ENCODE measurements at places on chromosomes 6 and 20. TPM values are rescaled to one million over a fixed set of nuclear protein-coding genes. Genes with fewer than 3 reads are reported as not detected.

- DNase-seq: no peak
Observed at GRCh38 chr20:52747845-52748284, 224.3 kb upstream of the TSHZ2 start.

DNA sequence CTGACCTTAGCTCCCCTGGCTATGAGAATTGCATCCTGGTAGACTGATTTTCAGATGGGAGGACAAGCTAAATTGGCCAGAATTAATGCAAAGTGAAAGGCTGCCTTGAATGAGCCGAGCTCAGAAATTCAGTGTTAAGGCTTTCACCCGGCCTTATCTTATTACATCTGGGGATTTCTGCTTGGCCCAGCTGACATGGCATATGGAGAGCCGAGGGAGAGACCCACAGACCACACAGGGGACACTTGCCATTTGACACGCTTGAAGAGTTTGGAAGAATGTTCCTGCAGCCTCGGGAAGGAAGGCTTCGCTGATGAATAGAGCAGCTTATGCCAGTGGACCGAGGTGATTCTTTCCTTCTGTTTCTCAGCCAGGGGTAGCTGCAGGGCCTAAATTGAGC is 9.0 kb downstream of the MOCS3 start:
- no peak for DNase-seq

DNA sequence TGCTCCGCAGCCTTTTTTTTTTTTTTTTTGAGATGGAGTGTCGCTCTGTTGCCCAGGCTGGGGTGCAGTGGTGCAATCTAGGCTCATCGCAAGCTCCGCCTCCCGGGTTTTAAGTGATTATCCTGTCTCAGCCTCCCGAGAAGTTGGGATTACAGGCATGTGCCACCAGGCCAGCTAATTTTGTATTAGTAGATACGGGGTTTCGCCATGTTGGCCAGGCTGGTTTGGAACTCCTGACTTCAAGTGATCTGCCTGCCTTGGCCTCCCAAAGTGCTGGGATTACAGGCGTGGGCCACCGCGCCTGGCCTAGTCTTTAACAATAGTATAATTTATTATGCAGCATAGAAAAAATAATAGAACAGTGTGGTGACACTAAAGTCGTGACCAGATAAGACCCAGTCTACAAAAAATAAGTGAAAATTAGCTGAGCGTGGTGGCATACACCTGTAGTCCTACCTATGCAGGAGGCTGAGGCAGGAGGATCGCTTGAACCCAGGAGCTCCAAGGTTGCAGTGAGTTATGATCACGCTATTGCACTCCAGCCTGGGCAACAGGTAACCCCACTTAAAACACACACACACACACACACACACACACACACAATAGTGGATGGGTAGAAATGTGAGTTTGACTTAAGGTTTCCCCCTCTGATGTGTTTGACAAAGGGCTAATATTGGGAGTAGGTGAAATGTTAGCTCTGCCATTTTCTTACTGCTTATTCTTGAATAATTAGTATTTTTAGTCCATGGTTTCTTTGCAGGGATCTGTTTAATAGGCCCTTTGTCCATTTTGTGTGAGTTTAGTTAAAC is 6.5 kb downstream of the PIM1 start:
- DNase-seq: no peak

DNA sequence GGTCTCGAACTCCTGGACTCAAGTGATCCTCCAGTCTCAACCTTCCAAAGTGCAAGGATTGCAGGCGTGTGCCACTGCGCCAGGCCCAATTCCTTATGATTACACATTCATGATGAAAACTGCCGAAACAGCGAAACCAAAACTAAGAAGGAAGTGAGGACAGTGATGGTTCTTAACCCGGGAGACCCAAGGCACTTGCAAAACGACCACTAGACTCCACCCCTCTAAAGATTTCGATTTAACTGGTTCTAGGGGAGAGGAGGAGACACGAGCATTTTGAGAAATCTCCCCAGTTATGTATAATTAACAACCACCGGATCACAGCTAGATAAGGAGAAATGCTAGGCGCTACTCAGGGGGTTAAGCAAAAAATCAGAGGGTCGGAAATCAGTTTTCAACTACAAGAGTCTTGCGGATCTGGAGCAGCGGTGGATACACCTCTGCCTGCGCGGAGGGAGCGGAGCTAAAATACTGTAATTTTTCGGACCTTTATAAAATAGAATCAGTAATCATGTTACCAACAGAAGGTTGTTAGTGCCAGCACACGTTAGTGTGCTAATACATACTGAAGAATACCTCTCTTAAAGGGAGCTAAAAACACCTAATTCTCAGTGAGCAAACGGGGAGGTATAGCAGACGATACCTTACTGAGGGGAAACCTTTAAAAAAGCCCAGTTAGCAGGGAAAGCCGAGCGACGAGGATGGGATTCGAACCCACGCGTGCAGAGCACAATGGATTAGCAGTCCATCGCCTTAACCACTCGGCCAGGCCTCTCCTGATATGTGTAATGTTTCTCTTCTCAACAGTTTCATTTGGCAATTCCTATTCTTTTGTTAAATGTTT is 60.0 kb upstream of the BTN3A2 start:
- DNase-seq: peak; percentile 84

TCF15 gene
- 0.12 TPM for total RNA-seq

GRCh38 chr6:36197739-36198221 is 1.2 kb downstream of the BRPF3 start:
- peak; percentile 61 for DNase-seq

DNA sequence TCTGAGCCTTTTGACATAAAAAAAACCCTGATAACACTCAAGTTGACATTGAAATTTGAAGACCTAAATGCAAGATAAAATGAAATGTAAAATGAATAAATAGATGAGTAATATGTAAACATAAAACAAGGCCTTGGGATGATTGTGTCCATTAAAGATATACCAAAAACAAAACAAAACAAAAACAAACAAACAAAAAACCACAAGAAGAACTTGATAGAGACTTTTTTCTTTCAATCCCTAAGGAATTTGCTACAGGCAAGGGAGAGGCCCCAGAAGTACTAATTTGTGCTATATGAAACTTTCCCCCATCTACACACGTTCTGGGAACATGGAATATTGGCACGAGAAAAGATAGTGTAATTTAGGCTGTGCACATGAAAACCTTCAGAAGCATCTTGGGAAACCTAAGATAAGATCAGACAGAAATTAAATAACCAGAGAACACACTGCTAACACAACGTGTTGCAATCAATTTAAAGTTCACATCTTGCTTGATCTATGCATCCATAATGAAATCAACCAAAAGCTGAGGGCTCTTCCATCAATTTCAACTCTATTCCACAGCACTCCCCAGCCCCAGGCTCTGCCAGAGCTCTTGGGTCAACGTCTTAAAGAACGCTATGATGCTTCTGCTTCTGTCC is 201.1 kb upstream of the RREB1 start:
- no peak for DNase-seq

ETV7 gene
- total RNA-seq: 0.54 TPM

SEL1L2 gene
- not detected for total RNA-seq

GRCh38 chr20:36128463-36129159 is 25.9 kb upstream of the EPB41L1 start:
- DNase-seq: no peak

DNA sequence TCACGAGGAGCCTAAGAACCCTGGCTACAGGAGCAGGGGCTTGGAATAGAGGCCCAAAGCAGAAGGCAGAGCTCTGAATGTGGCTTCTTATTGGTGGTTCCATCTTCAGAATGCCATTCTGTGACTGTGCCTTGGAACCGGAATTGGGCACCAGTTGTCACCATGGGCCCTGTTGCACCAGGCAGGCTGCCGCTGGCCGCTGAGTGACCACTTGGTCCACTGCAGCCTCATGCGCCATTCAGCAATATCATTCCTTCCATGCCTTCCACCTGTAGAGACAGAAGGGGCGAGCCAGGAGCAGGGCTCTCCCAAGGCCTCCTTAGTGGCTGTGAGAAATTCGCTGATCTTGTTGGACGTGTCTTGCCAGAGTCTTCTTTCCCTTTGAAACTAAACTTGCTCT is 270.3 kb upstream of the CHD6 start:
- DNase-seq: no peak

- no peak for DNase-seq
Observed at GRCh38 chr6:45555981-45556771, 178.4 kb upstream of the SUPT3H start.

SPTLC3 gene
- total RNA-seq: 0.26 TPM

GRCh38 chr6:129646642-129647041 is 63.3 kb downstream of the ARHGAP18 start:
- DNase-seq: no peak

GRCh38 chr6:137080711-137081110 is 35.9 kb upstream of the IL20RA start:
- DNase-seq: no peak

- DNase-seq: no peak
Observed at GRCh38 chr20:7003598-7003997, 236.1 kb downstream of the BMP2 start.

DNMT3B gene
- total RNA-seq: 1.1 TPM

GRCh38 chr20:63254606-63255384 is 532 bp upstream of the NKAIN4 start:
- DNase-seq: no peak

DNA sequence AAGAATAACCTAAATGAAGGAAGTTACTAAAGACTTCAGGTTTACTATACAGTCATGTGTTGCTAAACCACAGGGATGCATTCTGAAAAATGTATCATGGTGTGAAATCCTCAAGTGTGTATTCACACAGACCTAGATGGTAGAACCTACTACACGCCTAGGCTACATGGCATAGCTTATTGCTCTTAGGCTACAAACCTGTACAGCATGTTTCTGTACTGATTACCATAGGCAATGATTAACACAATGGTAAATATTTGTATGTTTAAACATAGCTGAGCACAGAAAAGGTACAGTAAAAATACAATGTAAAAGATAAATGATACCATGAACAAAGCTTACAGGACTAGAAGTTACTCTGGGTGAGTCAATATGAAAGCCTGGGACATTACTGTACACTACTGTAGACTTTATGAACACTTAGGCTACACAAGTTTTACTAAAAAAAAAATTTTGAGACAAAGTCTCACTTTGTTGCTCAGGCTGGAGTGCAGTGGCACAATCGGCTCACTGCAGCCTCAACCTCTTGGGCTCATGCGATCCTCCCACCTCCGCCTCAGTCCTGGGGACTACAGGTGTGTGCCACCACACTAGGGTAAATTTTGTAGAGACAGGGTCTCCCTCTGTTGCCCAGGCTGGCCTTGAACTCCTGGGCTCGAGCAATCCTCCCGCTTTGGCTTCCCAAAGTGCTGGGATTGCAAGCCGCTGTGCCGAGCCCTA is 36.0 kb downstream of the ADNP start:
- DNase-seq: no peak

GRCh38 chr6:67129780-67130179 is 1422.8 kb upstream of the EYS start:
- no peak for DNase-seq

TTBK1 gene
- total RNA-seq: 0.72 TPM

PPP1R16B gene
- total RNA-seq: 133 TPM

SSTR4 gene
- total RNA-seq: not detected

BMP2 gene
- total RNA-seq: 0.12 TPM

C6orf163 gene
- total RNA-seq: 1.9 TPM

- no peak for DNase-seq
Observed at GRCh38 chr20:5696011-5696559, 54.1 kb upstream of the SHLD1 start.

DNA sequence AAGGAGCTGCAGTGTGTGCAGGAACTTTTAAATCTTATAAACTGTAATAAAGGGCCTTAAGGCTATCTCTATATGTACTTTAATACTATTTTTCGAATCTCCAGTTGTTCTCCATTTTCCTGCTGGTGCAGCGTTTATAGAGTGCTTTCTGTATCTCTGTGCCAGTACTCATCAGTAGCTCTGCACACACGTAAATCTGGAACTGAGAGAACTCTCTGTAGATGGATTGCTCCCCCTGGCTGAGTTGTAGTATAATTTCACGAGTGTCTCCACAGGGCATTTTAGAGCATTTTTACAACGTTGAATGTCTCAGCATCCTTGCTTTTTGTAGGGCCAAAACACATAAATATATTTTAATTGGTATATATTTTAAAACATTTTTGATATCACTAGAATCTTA is 256.5 kb downstream of the TRDN start:
- DNase-seq: no peak

UST gene
- 0.90 TPM for total RNA-seq

DNA sequence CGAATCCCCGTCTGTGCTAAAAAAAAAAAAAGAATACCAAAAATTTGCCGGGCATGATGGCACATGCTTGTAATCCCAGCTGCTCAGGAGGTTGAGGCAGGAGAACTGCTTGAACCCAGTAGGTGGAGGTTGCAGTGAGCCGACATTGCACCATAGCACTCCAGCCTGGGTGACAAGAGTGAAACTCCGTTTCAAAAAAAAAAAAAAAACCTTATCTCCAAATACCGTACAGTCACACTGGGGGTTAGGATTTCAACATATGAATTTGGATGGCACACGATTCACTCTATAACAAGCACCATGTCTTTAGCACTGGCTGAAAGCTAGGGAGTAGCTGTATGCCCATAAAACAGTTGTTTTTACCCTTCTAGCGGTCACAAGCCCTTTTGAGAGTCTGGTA is 3.8 kb downstream of the SMIM13 start:
- no peak for DNase-seq

DNA sequence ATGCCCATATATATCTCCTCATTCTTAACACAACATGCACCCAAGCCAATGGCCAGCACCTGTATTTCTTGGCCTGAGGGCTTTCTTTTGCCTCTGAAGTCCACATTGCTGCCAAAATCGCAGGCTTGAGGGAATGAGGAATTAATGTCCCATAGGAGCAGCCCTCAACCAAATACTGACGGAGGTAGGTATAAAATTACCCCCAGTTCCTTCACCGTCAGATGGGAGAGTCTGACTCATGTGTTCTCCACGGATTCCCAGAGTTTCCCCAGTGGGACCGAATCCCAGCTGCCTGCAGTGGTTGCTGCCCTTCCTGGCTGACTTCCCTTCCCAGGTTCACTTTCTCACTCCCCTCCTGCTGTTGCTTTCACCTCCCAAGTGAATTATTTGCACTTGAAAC is 602.2 kb upstream of the NOX3 start:
- DNase-seq: peak; percentile 23

PSORS1C1 gene
- total RNA-seq: not detected

DNA sequence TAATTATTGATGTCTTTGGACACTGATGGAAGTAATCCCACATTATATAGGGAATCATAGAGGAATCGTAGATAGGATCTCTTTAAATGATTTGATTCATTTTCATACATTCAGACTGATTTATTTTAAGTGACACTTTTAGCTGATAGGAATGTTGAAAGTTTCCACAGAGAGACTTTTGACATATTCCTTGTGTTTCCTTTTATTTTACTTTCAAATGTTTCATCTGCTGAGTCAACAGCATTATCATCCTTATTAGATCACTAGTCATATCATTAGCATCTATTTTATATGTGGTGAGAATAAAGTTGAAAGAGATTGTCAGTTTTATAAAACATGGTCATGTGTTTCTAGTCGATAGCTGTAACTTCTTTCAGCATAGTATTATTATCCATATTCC is 13.4 kb downstream of the DCBLD1 start:
- DNase-seq: no peak

GRCh38 chr6:41586252-41587007 is 40.2 kb downstream of the FOXP4 start:
- no peak for DNase-seq

TBC1D22B gene
- total RNA-seq: 17.2 TPM
